ENCODE measurements at places on chromosomes 5 and 9.

DNA sequence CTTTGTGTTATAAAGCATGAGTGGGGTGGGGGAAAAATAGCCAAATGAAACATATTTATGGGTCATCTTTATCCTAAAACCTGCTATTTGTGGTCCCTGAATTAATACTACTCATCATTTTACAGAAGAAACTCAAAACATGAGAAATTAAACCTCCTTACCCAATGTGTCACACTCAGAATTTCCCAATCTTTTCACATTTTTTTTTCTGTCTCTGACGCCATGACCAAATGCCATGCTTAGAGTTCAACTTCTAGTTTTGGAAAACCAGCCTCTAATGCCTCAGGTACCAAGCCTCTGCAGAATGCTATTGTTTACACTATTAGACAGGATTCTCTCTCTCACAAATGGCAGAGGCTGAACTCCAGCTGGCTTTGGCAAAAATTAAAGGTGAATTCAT, 505.5 kb upstream of the WWC1 start:
- DNase-seq = no peak

DNA sequence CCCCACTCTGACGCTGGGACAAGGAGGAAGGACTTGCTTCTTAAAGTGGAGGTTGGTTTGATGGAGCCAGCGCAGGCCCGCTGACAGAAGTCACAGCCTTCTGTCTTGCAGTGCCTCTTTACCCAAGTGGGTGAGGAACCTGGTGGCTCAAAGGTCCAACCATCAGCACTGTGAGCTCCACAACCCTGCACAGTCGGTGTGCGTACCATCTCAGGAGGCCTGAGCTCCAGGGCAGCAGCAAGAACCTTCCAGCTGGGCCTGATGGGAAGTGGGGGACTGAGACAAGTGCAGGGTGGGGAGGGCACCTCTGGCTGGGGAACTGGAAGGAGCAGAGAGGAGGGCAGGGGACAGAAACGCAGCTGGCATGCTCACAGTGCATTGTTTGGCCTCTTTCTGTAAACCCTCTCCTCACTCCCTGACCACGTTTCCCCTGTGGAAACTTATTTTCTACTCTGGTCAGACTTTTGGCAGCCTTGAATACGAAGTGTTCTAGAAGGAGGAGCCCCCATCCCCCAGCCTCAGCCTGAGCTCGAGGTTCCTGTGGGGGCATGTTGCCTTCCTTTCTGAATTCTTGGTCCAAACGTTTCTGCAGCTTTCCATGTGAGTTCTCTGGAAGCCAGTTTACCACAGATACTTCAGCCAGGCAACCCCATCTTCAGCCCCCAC, 178.5 kb upstream of the PITX1 start:
- DNase-seq = no peak

- no peak for DNase-seq
Measured at GRCh38 chr9:27847818-27848217, 274.5 kb upstream of the C9orf72 start.

DNA sequence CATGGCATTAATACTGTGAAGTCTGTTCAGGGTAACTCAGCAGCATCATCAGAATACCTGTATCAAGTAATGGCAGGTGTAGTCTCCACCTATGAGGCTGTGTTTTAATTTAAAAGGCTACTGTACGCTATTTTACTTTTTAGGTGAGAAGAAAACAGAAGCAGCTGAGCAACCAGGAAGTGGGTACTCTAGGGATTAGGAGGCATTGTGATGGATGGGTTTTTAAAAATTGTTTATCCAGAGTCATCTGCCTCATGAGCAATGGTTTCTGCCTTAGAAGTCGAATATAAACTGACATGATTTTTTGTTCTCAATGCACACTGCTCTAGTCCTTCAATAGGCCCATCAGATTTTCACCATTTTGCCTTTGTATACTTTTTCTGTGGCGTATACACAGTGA, 42.6 kb downstream of the PSIP1 start:
- DNase-seq = no peak

- no peak for DNase-seq
Measured at GRCh38 chr5:122656160-122656559, 118.7 kb upstream of the SNX2 start.

DNA sequence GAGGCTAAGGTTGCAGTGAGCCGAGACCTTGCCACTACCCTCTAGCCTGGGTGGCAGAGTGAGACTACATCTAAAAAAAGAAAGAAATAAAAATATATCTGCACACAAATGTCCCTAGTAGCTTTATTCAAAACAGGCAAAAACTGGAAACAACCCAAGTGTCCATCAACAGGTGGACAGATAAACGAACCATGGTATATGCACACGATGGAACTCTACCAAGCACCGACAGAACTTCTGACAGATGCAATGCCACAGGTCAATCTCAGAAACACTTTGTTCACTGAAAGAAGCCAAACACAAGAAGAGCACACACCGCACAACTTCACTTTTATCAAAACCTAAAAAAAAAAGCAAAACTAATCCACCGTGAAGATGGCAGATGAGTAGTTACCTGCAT, 30.4 kb downstream of the CAMSAP1 start:
- DNase-seq = no peak

GRCh38 chr5:52043543-52043942, 660.3 kb downstream of the ISL1 start:
- DNase-seq = no peak

DNA sequence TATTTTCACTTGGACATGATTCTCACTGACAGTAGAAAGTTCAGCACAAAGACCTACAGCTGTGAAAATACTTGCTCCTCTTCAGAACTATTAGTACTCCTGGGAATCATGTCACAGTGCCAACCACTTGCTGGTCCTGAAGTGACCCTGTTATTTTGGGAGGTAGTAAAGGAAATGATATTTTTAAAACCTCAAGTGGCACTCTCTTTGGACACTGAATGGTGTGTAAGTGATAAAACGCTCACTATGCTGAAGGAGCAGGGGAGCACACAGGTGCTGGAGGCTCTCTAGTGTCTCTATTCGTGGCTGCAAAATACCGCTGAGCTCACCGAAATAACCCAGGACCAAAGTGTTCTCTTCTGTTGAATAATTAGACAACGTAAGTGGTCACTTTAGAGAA, 76.9 kb upstream of the SPATA31D4 start:
- DNase-seq = no peak

GRCh38 chr5:35815089-35815936, 41.4 kb upstream of the IL7R start:
- peak; percentile 70 for DNase-seq

- DNase-seq = no peak
Measured at GRCh38 chr5:69004676-69005075, 89.1 kb upstream of the SLC30A5 start.

Measured in CD4-positive, alpha-beta T cell treated with Interleukin-21 for 1 hour (primary cell).